Activated CD4-positive, alpha-beta T cell treated with anti-CD3 and anti-CD28 coated beads, Interleukin-2, amount 50 U/mL, for 48 hours (primary cell): ENCODE measurements at places on chromosomes 12 and 14.
A peak's percentile ranks its signal among the peaks of the same experiment; 100 is the strongest.

DNA sequence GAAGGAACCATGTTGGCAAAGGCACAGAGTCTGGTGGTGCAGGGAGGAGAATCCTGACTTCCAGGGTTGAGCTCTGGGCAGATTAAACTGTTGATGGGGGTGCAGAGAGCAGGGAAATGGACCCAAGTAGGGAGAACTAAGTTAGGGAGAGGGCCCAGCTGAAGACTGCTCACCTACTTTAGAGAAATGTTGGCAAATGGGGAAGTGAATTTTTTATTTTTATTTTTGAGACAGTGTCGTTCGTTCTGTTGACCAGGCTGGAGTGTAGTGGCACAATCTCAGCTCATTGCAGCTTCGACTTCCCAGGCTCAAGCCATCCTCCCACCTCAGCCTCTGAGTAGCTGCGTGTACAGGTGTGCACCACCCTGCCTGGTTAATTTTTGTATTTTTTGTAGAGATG, 32.1 kb upstream of the TUBA1A start:
- no peak for DNase-seq

DNA sequence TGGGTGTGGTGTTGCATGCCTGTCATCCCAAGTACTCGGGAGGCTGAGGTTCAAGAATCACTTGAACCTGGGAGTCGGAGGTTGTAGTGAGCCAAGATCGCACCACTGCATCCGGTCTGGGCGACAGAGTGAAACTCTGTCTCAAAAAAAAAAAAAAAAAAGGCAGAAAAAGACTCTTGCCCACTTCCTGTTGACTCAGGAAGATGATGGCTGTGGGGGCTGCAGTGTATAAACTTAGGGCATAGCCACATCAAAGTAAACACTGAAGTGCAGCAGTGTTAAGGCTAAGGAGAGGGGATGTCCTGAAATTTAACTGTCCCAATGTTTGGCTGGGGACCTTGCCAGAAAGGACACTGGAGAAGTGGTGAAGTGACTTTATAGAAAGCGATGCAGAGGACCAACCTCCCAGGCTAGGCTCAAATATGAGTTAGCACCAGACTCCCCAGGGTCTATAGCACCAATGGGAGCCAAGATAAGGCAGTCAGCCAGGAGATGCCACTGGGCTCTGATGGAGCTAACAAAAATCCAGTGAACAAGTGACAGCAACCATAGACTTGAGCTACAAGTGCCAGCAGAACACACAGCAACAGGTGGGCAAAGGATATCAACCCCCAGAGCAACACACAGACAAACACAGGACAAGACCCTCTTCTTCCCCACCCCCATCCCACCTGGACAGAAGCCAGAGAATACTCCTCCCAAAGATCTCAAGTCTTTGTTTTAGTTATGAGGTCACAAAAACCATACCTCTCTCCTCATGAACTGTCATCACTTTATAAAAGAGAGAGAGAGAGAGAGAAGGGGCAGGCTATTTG, 28.0 kb downstream of the NELL2 start:
- DNase-seq: peak; percentile 65

GRCh38 chr12:78101946-78102635, 271.4 kb downstream of the NAV3 start:
- no peak for DNase-seq

- peak; percentile 51 for DNase-seq
Observed at GRCh38 chr12:116222358-116222757, 55.1 kb downstream of the MED13L start.

GRCh38 chr12:108253540-108253939, 85.6 kb downstream of the CMKLR1 start:
- no peak for DNase-seq

DNA sequence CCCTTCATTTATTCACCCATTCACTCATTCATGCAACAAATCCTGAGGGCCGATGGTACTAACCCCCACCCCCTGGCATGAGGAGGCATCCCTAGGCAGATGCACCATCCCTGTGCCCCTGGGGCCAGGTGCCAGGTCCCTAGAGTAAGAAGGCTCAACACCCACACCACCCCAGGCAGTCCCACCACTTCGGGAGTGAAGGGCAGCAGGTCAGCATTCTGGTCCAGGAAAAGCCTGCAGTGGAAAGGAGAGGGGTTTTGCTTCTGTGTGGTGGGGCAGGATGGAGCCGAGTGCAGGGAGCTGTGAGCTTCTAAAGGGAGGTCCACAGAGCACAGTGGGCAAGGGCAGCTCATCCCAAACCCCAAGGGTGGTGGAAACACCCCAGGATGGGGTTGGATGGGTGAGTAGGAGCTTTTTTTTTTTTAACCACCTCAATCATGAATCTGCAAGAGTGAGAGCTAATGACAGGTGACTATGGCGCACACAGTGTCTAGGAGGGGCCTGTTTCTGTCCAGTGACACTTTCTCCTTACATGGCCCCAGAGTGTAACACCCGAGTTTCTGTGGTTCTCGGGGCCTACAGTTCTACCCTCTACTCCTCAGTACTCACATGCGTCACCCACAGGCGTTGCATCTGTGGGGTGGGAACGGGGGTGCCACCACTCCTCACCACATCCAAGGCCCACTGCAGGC, 414.3 kb downstream of the TMEM121 start:
- DNase-seq: no peak

GRCh38 chr12:79927772-79928474, 7.0 kb downstream of the PPP1R12A start:
- peak; percentile 46 for DNase-seq

DNA sequence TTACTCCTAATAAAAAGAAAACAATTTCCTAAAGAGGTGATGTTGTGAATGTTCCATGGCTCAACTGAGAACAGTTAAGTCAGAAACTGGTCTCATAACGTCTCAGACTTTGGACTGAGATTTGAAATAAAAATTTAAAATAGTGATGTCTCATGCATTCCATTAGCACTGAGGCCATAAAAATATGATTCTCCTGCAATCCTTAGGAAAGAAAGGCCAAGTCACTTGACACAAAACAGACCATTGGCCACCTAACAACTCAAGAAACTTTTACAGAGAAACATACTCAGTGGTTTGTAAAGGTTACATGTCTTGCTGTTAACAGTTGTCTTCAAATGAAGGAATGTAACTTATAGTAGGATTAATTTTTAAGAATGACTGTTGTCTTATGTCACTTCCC, 58.1 kb downstream of the STAB2 start:
- no peak for DNase-seq

- DNase-seq: peak; percentile 52
Observed at GRCh38 chr14:100438678-100439592, 115.8 kb downstream of the SLC25A47 start.

DNA sequence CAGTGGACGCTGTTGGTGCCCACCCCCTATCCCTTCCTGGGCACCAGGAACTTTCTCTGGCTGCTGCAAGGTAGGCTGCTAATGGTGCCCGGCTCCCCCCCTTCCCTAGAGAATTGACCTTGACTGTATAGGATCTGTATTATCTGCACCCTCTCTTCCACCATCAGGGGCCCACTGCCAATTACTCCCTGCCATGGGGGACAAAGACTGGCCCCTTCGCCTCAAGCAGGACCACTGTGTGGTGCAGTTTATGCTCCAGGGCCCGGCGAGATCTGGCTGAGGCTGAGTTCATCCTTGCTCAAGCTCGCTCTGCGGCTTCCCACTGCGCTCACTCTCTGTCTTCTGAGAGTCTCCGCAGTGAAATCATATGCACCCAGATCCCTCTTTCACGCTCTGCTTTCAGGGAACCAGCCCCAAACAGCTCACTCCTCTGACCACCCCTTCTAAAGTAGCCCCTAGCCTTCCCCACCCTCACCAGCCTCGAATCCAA, 95.2 kb downstream of the LGMN start:
- no peak for DNase-seq

DNA sequence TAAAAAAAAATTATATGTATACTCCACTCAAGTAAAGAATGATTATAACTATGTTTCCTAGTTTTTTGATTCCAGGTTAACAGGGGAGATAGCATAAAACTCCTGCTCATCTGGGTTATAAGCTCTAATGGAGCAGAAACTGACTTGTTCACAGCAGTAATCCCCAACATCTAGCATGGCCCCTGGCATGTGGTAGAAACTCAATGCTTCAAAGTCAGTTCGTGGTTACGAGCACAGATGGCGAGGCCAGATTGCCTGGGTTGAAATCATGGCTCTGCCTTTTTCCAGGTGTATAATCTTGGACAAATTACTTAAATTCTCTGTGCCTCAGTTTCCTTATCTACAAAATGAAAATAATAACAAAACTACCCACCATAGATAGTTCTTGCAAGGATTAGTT, 183.8 kb downstream of the TTC7B start:
- no peak for DNase-seq

- DNase-seq: no peak
Observed at GRCh38 chr14:99382781-99383471, 97.7 kb downstream of the SETD3 start.

DNA sequence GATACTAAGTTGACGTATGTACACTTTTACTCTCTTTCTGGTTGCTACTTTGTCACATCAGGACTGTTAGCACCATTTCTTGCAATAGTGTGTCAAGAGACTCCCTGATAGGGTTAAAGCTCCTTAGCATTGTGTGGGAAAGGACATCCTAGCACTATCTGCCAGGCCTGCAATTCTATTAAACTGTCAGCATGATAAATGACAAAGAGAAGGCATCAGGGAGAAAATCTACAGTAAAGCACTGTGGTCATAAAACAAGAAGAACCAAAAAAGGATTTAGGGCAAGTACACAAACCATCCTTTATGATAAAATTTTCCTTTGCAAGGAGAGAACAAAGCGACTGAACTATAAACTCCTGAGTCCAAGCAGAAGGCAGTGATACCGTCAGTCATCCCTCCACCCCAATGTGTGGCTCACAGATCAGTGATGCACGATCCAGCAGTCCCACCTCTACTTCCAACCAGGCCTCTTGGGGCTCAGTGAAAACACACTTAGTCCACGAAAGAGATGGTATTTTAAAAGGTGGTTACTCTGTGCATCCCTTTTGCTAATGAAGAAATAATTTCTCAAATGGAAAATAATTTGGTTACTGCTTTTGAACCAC, 31.4 kb upstream of the SLC35F4 start:
- DNase-seq: no peak

- no peak for DNase-seq
Observed at GRCh38 chr14:92800525-92800924, 6.4 kb downstream of the GOLGA5 start.

- DNase-seq: peak; percentile 40
Observed at GRCh38 chr12:131808744-131809371, 19.3 kb upstream of the MMP17 start.

DNA sequence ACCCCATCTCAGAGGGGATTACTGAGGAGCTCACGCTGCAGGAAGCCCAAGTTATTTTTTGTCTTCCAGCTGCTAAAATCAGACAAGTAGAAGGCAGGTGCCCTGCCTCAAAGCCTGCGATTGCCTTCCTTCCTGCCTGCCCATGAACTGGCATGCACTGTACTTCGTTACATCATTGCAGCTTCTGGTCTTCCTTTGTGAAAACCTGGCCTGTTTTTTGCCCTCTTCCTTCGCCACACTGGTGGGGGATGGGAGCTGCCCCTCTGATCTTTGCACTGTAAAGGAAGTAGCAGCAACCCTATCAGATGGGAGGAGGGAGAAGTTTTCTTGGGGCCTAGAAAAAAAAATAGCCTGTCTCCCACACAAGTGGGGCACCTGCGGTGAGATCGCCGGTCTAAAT, 1098.7 kb downstream of the BCL11B start:
- DNase-seq: no peak
